ENCODE measurements at places on chromosomes 5 and 9. TPM values are rescaled to one million over a fixed set of nuclear protein-coding genes. Genes with fewer than 3 reads are reported as not detected.

MEGF9 gene
- polyA plus RNA-seq: 1.8 TPM

LRRC19 gene
- polyA plus RNA-seq: 0.11 TPM

LCN1 gene
- not detected for polyA plus RNA-seq

PTGR1 gene
- 4.7 TPM for polyA plus RNA-seq

ZNF618 gene
- 0.07 TPM for polyA plus RNA-seq

PCDHA11 gene
- polyA plus RNA-seq: not detected

SLC9A3 gene
- 2.5 TPM for polyA plus RNA-seq

- H3K27me3 ChIP-seq: no peaks in the 10 kb centered on the region
- no peak overlapping the region for H3K27ac ChIP-seq
- no peak for DNase-seq
- no peaks in the 10 kb centered on the region for H3K36me3 ChIP-seq
Measured at GRCh38 chr9:31188496-31188895, 1195.9 kb upstream of the ACO1 start.

- no peak overlapping the region for H3K27ac ChIP-seq
- no peaks in the 10 kb centered on the region for H3K27me3 ChIP-seq
- H3K4me3 ChIP-seq: no peak overlapping the region
Measured at GRCh38 chr5:55672477-55672911, 39.6 kb downstream of the SLC38A9 start.

DNA sequence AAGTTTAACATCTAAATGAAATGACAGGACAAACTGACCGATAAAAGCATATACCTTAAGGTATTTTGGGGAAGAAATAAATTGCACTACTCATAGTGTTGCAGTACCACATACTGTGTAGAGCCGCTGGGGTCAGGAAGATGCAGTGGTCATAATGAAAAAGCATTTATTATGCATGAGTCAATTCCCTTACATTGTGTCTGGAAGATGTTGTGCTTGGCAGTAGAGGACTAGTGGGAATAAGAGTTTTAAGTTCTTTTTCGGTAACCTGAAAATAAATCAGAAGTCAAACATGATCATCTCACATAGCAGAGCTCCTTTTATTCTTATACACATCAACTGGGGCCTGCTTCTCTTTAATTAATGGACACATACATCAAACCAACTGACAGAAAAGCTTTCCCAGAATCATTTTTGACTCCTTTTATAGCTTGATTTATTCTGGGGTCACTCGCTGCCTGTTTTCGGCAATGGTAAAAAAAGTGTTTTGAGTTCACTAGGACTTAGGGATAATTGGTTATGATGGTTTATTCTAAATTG, 262.5 kb upstream of the CHD1 start:
- H3K4me3 ChIP-seq: no peak overlapping the region
- DNase-seq: no peak
- H3K27me3 ChIP-seq: no peaks in the 10 kb centered on the region
- H3K27ac ChIP-seq: no peak overlapping the region

DNA sequence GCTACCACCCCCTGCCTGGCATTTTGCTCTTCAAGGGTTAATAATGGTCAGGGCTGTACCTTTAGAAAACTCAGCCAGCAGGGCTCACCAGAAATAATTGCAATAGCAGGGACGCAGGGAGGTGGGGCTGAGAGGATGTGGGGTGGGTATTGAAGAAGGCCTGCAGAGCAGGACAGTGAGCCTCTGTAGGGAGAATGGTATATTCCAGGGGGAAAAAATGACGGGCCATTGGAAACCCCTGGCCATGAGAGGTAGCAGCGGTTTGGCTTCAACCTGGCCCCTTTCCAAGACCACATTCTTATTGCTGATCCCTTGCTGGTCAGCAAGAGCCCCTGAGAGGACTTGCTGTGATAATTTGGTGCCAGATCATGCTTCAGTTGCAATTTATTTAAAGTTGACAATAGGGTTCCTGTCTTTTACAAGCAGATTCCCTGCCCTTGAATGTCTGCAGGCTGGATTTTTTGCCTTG, 36.7 kb upstream of the CTNNA1 start:
- H3K27me3 ChIP-seq: no peaks in the 10 kb centered on the region
- no peak overlapping the region for H3K27ac ChIP-seq
- H3K4me1 ChIP-seq: no peaks in the 10 kb centered on the region
- H3K4me3 ChIP-seq: no peak overlapping the region
- DNase-seq: no peak

DNA sequence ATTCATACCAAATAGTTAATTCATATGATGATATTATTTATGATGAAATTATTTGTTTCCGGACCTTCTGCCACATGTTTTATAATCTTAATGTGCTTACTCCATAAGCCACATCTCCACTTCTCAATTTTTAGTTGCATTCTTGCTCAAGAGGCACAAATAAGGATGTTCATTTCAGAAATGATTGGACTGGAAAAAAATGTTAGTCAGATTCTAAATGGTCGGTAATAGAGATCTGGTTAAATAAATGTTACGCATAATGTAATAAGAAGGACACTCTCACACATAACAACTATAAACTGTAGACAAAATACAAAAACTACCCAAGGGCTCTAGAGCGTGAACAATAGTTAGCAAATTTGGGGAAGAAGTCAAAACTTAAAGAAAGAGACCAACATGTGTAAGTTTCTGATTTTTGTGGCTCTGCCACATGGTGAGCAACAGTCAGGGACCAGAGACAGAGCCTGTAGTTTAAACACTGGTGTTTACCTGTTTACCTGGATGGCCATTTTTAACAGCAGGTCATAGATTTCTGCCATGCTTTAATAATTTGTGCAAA, 554.3 kb upstream of the CLINT1 start:
- no peak overlapping the region for H3K4me3 ChIP-seq
- no peak for DNase-seq
- H3K27me3 ChIP-seq: no peaks in the 10 kb centered on the region

- no peak overlapping the region for H3K4me3 ChIP-seq
- no peaks in the 10 kb centered on the region for H3K4me1 ChIP-seq
- DNase-seq: no peak
- H3K36me3 ChIP-seq: no peaks in the 10 kb centered on the region
Measured at GRCh38 chr5:74954919-74955318, 88.7 kb upstream of the FAM169A start.

DNA sequence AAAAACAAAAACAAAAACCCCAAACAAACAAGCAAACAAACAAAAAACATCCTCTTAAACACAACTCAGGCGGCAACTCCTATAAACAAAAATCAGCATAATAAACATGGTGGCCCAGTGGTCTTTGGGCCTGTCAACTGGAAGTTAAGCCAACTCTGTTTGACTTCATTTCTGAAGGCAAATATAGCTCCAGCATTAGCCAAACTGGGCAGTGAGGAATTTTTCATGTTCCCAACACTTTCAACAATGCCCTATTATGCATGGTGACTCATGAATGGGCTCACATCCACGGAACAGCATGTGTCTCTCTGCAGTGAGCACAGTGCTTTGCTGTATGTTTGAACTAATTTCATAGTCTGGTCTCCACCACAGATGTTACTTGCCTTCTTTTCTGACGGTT, 143.9 kb upstream of the STC2 start:
- H3K4me3 ChIP-seq: no peak overlapping the region
- H3K27me3 ChIP-seq: no peaks in the 10 kb centered on the region
- H3K27ac ChIP-seq: no peak overlapping the region
- no peaks in the 10 kb centered on the region for H3K36me3 ChIP-seq

GRCh38 chr5:169195601-169196000, 105.3 kb downstream of the SLIT3 start:
- H3K27ac ChIP-seq: no peak overlapping the region
- H3K27me3 ChIP-seq: no peaks in the 10 kb centered on the region
- H3K36me3 ChIP-seq: no peaks in the 10 kb centered on the region

- no peaks in the 10 kb centered on the region for H3K27me3 ChIP-seq
- H3K36me3 ChIP-seq: no peaks in the 10 kb centered on the region
- H3K27ac ChIP-seq: no peak overlapping the region
- H3K4me3 ChIP-seq: no peak overlapping the region
- DNase-seq: no peak
Measured at GRCh38 chr9:79687131-79687447, 115.3 kb downstream of the TLE4 start.

DNA sequence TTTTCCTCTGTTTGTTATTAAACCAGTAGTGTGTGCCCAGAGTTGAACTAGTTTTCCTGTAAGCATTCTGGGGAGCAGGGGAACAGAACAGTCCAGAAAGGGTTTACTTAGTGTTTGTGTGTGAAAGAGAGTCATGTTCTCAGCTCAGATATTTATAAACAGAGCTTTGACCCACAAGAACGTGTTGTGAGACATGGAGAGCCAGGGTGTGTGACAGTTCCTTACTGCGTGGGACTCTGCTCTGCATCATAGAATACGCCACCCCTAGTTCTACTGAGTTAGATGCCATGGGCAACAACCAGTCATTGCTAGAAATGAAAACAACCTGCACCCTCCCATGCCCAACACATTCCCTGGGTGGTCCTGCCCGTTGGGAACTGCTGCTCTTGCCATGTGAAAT, 330.7 kb downstream of the NDUFS4 start:
- DNase-seq: no peak
- no peak overlapping the region for H3K4me3 ChIP-seq
- no peaks in the 10 kb centered on the region for H3K36me3 ChIP-seq
- H3K4me1 ChIP-seq: no peaks in the 10 kb centered on the region

- no peak for DNase-seq
- H3K27ac ChIP-seq: no peak overlapping the region
- no peak overlapping the region for H3K4me3 ChIP-seq
- peaks cover 2% of the 10 kb centered on the region for H3K27me3 ChIP-seq
- H3K36me3 ChIP-seq: no peaks in the 10 kb centered on the region
- H3K4me1 ChIP-seq: no peaks in the 10 kb centered on the region
Measured at GRCh38 chr9:88535226-88536022, 446 bp downstream of the NXNL2 start.

GRCh38 chr5:5140479-5141338, 579 bp downstream of the ADAMTS16 start:
- H3K4me3 ChIP-seq: no peak overlapping the region

- no peak overlapping the region for H3K27ac ChIP-seq
- DNase-seq: no peak
- no peak overlapping the region for H3K4me3 ChIP-seq
- no peaks in the 10 kb centered on the region for H3K4me1 ChIP-seq
Measured at GRCh38 chr9:15176836-15177235, 130.2 kb downstream of the TTC39B start.

DNA sequence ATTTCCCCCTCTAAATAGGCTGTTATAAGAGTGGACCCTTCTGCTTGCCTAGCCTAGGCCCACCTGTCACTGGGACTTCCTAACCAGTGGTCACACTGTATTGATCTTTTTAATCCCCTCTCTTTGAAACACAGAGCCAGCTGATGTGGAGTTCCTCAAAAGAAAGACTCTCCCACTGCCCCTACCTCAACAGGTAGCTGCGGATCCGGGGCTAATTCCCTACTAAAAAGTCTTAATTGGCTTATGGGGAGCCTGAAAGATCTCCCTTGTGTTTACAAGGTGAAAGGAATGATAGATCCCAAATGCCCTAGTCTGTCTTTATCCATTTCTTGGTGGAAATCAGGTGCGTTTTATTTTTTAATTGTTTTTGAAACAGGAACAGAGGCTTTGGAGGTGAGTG, 2.0 kb downstream of the NEUROG1 start:
- H3K27me3 ChIP-seq: peaks cover 9% of the 10 kb centered on the region
- no peaks in the 10 kb centered on the region for H3K36me3 ChIP-seq
- H3K4me3 ChIP-seq: no peak overlapping the region
- no peak for DNase-seq
- no peaks in the 10 kb centered on the region for H3K4me1 ChIP-seq
- H3K27ac ChIP-seq: no peak overlapping the region
